ENCODE measurements at places on chromosomes 1 and 21. TPM values are rescaled to one million over a fixed set of nuclear protein-coding genes. Genes with fewer than 3 reads are reported as not detected.

DNA sequence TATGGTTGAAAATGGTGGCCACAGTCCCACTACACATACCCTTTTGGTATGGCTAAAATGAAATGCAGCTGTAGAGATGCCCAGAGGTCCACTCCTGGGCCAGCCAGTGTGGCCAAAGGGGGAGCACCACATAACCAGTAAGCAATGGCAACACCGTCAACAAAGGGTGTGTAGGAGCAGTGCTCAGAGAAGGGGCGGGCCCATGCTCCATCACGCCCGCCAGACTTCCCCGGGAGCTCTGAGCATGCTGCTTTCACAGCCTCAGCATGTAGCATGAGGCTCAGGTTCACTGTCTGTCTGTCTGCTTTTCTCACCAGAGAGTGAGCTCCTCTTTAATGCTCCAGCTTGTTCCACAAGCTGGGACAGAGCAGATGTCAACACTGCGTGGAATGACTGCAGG lies 537.6 kb downstream of the MATN1 start:
- peaks cover 10% of the 10 kb centered on the region for H3K27me3 ChIP-seq
- H3K36me3 ChIP-seq: no peaks in the 10 kb centered on the region
- no peak overlapping the region for H3K27ac ChIP-seq
- H3K4me3 ChIP-seq: no peak overlapping the region
- no peak for DNase-seq

GRCh38 chr1:40226192-40226591 lies 21.5 kb upstream of the TMCO2 start:
- H3K4me1 ChIP-seq: peaks cover 31% of the 10 kb centered on the region
- no peak for DNase-seq
- H3K27ac ChIP-seq: no peak overlapping the region
- H3K36me3 ChIP-seq: peaks cover 25% of the 10 kb centered on the region
- no peaks in the 10 kb centered on the region for H3K27me3 ChIP-seq
- H3K4me3 ChIP-seq: no peak overlapping the region

GRCh38 chr1:176682830-176683535 lies 220.0 kb downstream of the PAPPA2 start:
- DNase-seq: no peak
- H3K4me1 ChIP-seq: no peaks in the 10 kb centered on the region
- no peaks in the 10 kb centered on the region for H3K36me3 ChIP-seq
- no peak overlapping the region for H3K4me3 ChIP-seq

The COL9A2 gene
- 5.4 TPM for total RNA-seq

The HFM1 gene
- total RNA-seq: not detected

Data from activated CD8-positive, alpha-beta T cell treated with anti-CD3 and anti-CD28 coated beads for 36 hours (primary cell).